ENCODE measurements at places on chromosomes 7 and 10.

- DNase-seq, result no peak
Observed at GRCh38 chr10:56505555-56505954, 144.5 kb upstream of the ZWINT start.

GRCh38 chr7:23347033-23347681 lies 48.0 kb downstream of the MALSU1 start:
- DNase-seq, result no peak

- no peak for DNase-seq
Observed at GRCh38 chr7:94243066-94243711, 151.5 kb upstream of the COL1A2 start.

DNA sequence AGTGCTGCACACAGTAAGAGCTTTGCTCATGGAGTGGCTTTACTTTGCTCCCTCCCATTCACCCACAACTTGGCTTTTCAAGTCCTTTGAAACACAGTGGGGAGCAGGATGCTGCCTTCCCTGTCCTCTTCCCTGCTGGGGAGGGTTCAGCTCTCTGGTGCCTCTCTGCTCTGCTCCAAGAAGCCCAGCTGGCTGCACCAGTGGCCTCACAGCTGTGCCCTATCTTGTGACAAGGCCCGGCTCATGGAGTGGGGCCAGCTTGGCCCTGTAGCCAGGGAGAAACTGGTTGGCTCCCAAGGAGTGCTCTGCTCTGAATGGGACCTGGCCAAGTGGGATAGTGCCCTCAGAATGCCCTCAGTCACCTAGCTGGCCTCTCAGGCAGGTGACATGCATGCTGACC lies 212.3 kb upstream of the ZMIZ1 start:
- DNase-seq, result no peak

- no peak for DNase-seq
Observed at GRCh38 chr7:157807510-157807909, 470.7 kb downstream of the DNAJB6 start.

DNA sequence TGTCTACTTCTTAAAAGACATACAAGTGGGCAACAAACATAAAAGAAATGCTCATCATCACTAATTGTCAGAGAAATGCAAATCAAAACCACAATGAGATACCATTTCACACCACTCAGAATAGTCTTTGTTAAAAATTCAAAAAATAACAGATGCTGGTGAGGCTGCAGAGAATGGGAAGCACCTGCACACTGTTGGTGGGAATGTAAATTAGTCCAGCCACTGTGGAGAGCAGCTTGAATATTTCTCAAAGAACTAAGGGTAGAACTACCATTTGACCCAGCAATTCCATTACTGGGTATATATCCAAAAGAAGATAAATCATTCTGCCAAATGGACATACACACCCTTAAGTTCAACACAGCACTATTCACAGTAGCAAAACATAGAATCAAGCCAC lies 61.8 kb upstream of the STEAP1 start:
- no peak for DNase-seq

GRCh38 chr10:135601-136464 lies 578 bp downstream of the ZMYND11 start:
- peak; percentile 67 for DNase-seq

DNA sequence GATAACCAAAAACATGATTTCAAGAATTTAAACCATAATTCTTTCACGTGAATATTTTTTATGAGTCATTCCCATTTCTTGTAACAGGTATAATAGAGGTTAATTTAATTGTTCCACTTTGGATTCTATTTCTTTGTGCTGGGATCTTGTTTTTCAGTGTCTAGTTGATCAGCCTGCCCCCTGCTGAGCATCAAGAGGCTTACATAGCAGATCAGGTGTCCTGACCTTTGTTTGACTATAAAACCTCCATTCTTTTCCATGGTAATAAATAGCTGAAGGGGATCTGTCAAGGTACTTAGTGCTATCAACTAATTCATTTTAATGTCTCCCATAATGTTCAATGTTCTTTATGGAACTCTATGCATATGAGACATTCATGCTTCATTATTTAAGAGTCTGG lies 4.9 kb downstream of the COL17A1 start:
- DNase-seq, result peak; percentile 27

DNA sequence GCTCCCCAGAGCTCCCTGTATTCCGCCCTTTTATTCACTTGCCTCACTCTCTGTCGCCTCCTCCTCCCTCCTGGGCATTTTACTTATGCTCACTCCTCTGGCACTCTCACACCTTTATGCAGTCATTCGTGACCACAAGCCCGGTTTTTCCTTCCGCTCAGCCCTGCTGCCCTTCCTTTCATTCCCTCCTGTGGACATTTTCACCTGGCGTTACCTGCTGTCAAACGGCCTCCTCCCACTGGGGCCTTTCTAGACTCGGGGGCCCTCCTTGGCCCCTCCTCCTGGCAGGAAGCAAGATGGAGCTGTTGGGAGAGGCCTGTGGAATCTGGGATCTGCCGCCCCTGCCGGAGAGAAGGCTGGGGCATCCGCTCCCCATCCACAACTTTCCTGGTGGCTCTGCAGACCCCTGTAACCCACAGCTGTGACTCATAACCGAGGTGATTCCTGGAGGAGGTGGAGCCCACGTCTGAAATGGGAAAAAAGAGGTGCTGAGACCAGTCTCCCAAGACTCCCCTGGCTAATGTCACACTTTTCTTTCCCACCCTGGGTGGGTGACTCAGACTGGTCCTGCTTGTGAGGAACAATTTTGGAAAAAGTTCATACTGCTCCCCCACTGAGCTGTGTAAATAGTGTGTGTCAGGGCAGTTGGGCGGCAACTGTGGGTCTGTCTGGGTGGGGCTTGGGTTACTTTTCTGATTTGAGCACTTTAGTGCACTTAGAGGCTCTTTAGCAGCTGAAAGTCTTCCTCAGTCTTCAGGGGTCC lies 1.2 kb downstream of the VCL start:
- DNase-seq, result no peak

DNA sequence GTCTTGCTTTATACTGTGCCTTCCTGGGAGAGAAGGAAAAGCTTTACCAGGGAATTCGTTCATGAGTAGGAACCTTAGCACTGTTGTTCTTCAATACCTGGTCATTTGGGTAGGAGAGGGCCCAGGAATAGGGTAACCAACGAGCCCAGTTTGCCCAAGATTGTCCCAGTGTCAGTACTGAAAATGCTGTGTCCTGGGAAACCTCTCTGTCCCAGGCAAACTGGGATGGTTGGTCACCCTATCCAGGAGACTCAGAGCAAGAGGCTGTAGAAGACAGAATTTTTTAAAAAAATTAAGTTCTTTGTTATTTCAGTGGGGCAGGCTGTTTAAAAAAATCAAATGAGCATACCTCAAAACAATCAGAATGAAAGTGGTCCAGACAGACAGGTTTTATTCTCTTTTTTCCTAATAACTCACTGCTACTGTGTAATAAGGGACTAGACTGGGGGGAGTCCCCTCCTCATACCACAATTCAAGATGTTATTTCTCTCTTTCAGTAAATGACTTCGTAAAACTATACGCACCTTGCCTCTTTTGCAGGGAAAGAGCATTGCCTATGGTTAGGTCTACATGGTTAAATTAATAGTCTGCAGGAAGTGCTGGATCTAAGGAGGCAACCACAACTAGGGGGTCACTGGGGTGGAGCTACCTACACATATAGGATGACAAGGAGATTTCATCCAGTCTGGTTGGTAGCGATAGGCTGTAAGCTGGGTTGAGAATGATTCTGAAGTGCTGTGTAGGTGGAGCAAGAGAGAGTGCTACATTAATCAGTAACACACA lies 41.1 kb upstream of the FAM133B start:
- DNase-seq, result peak; percentile 20

GRCh38 chr10:124706462-124707143 lies 37.6 kb downstream of the FAM53B start:
- DNase-seq, result no peak

DNA sequence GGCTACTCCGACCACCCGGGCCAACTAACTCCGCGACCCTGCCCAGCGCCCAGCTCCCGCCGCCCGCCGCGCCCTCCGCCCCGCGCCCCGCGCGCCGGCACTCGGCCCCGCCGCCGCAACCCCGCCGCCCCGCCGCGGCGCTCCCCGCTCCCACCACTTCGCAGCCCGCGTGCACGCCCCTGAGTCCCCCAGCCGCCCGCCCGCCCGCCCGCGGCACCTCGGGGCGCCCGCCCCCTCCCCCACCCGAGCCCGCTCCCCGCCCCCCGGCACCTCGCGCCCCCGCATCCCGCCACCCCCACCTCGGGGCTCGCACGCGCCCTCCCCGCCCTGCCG lies 598 bp downstream of the JAZF1 start:
- DNase-seq, result no peak

Measured in KBM-7 (cell line).